ENCODE measurements at places on chromosomes 1 and 21.
A peak's percentile ranks its signal among the peaks of the same experiment; 100 is the strongest.

DNA sequence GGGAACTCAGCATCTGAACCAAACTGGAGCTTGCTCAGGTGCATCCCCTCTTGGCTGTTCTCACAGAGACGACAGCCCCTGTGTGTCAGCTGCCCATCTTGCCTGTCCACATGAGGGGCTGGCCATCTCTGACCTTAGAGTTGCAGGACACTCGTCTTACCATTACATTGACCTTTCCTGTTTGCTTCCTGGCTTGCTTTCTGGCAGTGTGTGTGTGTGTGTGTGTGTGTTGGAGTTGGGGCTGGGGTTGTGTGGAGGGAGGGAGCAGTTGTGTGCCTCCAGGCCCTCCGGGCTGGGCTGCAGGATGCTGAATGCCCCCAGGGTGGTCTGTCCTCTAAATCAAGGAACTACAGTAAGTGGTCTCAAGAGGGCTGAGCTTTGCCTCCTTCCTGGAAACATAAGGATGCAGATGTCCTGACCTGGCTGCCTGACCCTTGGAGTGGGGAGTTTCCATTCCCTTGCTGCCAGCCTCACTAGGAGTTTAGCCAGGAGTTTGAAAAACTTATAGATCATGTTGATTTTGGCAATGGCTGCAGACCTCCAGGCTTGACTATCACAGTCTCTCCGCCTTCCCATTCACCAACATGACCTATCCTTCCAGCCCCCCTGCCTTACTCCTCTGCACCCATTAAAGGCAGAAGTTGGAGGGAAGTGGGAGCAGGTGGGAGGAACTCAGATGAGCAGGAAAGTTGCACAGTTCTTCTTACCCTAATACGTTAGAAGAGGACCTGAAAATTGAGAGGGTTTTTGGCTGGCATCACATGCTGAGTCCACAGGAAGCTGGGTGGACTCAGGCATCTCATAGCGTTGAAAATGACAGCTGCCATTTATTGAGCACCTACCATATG, 19.0 kb downstream of the RASSF5 start:
- no peak for DNase-seq

GRCh38 chr1:234918181-234918841, 210.3 kb downstream of the TOMM20 start:
- no peak for DNase-seq

GRCh38 chr21:28615276-28615675, 377.4 kb downstream of the LTN1 start:
- DNase-seq, result no peak

DNA sequence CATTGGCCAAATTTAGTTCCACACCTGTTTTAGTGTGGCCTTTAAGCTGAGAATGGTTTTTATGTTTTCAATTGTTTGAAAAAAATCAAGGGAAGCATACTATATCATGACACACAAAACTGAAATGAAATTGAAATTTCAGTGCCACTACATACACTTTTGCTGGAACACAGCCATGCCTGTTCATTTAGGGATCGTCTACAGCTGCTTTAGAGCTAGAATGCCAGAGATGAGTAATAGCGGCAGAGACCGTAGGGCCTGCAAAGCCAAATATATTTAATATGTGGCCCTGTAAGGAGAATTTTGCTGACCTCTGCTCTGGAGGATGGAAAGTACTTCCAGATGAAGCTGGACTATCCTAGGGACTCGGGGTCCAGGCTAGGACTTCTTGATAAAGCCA, 62.5 kb upstream of the LYST start:
- no peak for DNase-seq

- DNase-seq, result no peak
Measured at GRCh38 chr1:184860535-184860934, 105.9 kb upstream of the EDEM3 start.

- no peak for DNase-seq
Measured at GRCh38 chr1:159121526-159121925, 45.0 kb upstream of the AIM2 start.

- no peak for DNase-seq
Measured at GRCh38 chr1:190439447-190439846, 38.2 kb downstream of the BRINP3 start.

DNA sequence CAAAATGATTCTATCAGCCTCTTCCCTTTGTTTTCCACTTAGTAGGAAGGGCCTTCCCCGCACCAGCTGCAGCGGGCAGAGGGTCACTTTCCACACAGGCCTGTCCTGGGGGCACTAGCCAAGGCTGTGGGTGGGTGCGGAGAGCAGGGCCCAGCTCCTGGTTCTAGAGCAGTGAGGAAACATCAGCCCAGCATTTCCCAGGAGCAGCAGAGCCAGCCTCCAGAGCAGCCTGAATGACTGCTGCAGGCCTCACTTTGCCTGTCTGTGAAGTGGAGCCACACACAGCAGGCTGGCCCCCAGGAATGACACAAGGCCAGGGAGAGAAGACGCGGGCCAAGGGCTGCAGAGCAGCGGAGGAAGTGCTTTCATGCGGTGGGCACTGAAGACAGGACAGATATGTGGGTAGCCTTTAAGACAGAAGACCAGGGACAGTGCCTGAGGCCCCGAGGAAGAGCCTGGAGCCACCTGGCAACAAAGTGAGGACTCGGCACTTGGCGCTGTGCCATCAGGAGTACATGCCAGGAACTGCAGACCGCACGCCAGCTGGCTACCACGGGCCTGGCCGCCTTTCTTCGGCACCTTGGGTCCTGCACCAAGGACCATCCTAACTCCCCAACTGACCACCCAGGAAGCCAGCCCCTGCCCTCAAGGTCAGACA, 42.0 kb downstream of the ACOT7 start:
- DNase-seq, result peak; percentile 62

GRCh38 chr1:223077247-223077833, 65.7 kb downstream of the TLR5 start:
- no peak for DNase-seq

DNA sequence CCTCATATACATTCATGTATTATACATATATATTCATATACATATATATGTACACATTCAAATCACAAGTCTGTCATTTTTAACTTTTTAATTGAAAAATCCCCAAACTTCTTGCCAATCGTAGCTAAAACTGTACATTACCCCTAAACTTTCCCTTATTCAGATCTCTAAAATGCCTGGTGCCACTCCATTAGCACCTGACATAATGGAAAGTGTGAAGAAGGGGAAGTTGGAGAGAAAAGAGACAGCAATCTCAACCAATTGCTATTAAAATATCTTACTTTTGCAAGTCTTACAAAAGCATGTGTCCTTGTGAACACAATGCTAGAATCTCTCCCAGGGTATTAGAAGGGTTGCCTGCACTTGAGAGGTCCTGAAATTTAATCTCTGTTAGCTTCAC, 22.7 kb upstream of the PRKACB start:
- DNase-seq, result no peak

GRCh38 chr1:245153552-245154428, 995 bp upstream of the KIF26B start:
- no peak for DNase-seq

DNA sequence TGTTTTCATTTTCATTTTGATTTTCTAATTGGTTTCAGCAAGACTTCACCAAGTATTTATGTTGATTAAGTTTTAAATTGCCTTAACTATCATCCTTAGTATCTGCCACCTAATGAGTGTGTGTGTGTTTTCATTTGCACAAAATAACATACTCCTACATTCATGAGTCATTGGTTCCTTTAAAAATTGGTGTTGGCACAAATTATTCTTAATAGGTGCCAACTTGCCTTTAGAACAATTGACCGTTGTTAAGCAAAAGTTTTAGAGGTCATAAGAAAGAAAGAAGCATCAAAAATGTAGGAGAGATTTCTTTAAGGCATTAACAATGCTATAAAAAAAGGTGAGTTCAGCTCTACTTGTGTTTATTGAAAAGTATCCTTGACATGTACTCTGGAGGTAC, 77.5 kb downstream of the FNBP1L start:
- no peak for DNase-seq

DNA sequence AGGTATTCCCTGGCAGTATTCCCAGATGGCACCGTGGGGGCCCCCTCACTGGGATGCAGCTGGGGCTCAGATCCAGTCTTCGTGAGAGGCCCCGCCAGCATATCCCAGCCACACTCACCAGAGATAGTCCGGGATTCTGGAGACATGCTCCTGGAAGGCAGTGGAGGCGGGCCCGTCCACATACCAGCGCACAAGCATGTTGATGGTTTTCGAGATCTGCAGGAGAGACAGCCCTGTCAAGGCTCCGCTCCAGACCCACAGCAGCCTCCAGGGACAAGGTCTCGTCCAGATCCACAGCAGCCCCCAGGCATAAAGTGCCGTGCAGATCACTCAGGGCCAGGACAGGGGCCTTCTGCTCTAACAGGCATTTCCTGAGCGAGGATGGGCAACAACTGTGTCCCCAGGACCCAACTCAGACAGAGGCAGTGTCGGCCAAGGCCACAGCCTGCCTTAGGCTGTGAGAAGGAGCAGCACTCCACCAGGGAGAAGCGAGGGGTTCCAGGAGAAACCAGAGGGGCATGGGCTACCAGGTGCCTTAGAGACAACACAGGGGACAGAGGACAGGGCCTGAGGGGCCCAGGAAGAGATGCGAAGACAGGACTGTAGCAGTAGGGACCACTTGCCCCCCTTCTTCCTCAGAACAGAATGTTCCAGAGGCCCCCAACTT, 14.8 kb downstream of the LSS start:
- DNase-seq, result no peak

- DNase-seq, result no peak
Measured at GRCh38 chr1:30255111-30255724, 468.2 kb downstream of the MATN1 start.

DNA sequence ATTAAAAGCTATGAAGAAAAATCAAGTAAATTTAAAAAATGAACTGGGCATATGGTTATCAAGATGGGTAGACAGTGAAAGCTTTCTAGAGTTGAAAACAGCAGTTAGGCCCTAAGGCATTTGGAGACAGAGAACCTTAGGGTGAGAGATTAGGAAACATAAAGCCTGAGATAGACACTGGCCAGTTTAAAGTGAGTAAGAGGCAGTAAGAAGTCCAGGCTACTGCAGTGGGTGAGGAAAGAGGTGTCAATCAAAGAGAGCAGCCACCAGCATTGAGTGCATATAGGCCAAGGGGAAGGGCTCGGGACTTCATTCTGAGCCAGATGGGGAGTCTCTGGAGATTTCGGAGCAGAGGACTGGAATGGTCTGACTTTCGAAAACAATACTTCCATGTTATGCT, 1360.5 kb upstream of the ADGRL4 start:
- DNase-seq, result no peak

- DNase-seq, result no peak
Measured at GRCh38 chr1:88001460-88001859, 672.8 kb downstream of the LMO4 start.
